Endothelial cell of umbilical vein (primary cell): ENCODE measurements at places on chromosomes 6 and 20. TPM values are rescaled to one million over a fixed set of nuclear protein-coding genes. Genes with fewer than 3 reads are reported as not detected.

- no peaks in the 10 kb centered on the region for H3K36me3 ChIP-seq
- peaks cover 47% of the 10 kb centered on the region for H3K4me1 ChIP-seq
- no peaks in the 10 kb centered on the region for H3K27me3 ChIP-seq
- peak; percentile 92 for DNase-seq
- H3K4me3 ChIP-seq = no peak overlapping the region
Observed at GRCh38 chr20:43955062-43955749, 40.6 kb downstream of the TOX2 start.

GRCh38 chr6:20670750-20671149 is 136.5 kb downstream of the CDKAL1 start:
- H3K4me1 ChIP-seq = peaks cover 15% of the 10 kb centered on the region
- H3K36me3 ChIP-seq = no peaks in the 10 kb centered on the region
- no peaks in the 10 kb centered on the region for H3K27me3 ChIP-seq
- no peak for DNase-seq

GRCh38 chr6:31170987-31171671 is 647 bp upstream of the POU5F1 start:
- no peak overlapping the region for H3K4me3 ChIP-seq
- no peak overlapping the region for H3K27ac ChIP-seq
- no peaks in the 10 kb centered on the region for H3K36me3 ChIP-seq
- H3K27me3 ChIP-seq = no peaks in the 10 kb centered on the region

ACSS1 gene
- polyA plus RNA-seq = 6.0 and 6.2 TPM in 2 replicates

CLPSL1 gene
- not detected in 2 replicates for polyA plus RNA-seq

INSM1 gene
- not detected in 2 replicates for polyA plus RNA-seq
